ENCODE measurements at places on chromosomes 11 and 22.
A peak's percentile ranks its signal among the peaks of the same experiment; 100 is the strongest.

- no peak for DNase-seq
These were observed 4.4 kb downstream of the AHNAK start for GRCh38 chr11:62542111-62542745.

DNA sequence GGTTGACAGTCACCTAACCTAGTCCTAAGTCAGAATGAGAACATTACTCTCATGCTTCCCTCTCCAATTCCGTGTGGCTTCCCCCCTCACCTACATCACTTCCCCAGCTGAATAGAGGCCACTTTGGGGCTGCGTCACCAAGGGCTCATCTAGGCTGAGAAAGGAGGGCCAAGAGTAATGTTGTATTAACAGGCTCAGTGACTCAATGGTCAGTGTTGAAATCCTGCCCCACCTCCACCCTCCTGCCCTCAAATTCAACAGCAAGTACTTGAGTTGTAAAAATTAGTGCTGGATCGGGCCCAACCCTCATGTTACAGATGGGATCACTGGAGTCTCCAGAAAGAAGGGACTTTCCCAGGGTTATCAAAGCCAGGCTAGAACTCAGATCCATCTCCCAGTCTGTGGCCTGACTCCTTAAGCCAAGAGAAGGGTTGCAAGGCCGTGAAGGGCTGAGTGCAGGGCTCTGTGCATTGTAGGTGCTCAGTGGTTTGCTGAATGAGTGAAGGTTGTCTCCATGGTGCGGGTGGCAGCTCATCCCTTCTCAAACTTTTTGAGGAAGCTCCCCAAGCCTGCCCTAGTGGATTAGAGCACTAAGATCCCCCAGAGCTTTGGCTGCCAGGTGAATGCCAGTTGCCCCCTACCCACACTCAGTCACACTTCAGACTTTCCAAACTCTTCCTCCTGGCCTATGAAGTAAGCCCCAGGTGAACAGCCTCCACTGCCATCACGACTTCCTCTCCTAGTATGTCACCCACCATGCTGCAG is 3.2 kb downstream of the DGAT2 start:
- DNase-seq: peak; percentile 41

GRCh38 chr11:60954421-60954820 is 2.4 kb upstream of the SLC15A3 start:
- no peak for DNase-seq

DNA sequence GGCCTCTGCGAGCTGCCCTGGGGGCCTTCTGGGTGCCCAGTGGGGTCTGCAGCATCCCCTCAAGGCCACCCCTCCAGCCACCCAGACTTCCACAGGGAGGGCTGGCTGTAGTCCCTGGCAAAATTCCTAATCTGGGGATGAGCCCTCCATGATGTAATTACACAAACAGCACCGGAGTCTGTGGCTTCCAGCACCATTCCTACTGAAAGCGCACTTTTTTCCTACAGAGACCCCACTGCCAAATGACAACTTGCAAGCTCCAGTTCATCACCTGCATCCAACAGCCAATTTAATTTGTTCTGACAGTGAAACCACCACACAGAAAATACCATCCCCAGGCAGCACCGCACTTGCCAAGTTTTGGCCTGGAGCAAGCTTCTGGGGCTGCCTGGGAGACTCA is 70.4 kb downstream of the TRMU start:
- no peak for DNase-seq

DNA sequence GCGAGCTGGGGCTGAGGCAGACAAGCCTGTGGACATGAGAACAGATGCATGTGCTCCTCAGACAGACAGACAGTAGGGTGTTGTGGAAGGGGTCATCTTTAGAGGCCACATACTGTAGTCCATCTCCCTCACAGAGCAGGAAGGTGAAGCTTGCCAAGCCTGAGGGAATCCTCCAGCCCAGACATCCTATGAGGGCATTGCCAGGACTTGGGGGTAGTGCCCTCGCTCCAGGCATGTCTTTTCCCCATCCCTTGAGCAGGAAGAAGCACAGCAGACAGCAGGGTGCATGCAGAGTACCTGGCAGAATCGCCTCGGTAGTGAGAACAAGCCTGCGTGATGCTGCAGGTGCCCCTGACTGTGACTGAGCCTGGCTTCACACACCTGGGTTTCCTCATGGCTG is 66.5 kb upstream of the CLDN5 start:
- DNase-seq: no peak

DNA sequence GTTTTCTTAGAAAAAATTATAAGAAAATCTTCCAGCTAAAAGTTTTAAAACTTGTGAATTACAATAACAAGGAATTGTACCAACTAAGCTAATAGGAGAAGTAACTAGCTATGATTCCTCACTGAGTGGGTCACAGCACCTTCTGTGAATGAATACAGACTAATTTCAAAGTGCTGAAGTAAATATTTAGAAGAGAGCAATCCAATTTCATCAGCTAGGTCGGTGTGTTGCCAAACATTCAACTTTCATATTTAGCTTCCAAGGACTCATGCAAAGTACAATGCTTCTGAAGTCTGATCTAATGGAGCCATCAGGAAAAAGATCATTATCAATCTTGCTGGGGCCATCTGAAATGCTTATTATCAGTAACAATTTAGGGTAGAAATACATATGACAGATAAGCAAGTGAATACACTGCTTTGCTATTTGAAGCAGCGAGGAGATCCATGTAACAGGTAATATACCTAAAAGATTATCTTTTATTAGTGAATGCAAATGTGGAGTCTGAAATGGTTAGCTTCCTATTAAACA is 750.6 kb upstream of the CCDC90B start:
- DNase-seq: no peak

- DNase-seq: no peak
These were observed 100.3 kb downstream of the RBFOX2 start for GRCh38 chr22:35928285-35928798.

DNA sequence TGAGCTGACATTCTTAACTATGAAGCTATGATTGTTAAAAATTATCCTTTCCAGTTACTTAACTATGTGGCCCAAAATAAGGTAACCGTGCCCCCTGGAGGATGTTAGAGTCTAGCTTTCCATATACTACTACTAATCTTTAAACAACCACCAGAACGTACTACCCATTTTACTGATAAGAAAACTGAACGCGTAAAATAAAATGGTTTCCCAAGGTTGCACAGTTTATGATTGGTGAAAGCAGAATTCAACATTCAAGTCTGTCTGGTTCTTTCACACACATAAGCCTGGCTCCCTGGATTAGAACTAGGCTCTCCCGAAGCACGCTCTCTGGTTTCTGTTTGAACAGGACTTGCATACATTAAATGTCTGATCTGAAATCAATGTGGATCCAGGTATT is 437.8 kb upstream of the CCDC90B start:
- DNase-seq: peak; percentile 12

DNA sequence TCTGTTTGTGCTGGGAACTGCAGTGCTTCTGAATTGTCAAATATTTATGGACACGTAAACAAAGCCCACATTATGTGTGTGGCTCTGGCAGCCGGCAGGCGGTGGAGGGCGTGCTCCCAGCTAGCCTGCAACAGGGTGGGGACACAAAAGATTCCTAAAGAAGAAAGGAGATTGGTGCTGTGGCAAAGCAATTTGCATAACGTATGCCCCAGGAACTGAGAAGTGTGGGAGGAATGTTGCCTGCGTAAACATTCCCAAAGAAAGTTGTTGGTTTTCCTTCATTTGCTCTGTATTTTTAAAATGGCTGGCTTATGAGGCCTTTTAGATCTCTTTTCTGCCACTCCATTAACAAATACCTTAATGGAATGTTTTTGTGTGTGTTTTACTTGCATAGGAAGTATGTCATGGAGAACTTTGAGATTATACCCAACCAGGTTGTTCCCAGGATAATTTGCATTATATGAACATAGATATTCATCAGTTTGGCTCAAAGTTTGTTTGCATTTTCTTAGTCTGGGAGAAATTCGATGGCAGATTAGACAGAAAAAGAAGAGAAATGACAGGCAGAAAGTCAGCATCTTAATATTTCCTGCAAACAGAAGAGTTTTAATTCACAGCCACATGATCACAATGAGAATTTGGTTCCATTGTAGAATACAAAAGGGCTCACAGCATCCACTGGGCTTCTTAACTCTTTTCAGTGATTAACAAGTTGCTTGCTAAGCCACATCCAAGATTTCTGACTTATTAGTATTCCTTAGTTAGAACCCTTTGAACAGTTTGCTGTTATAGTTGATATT is 41.8 kb upstream of the DLAT start:
- no peak for DNase-seq

DNA sequence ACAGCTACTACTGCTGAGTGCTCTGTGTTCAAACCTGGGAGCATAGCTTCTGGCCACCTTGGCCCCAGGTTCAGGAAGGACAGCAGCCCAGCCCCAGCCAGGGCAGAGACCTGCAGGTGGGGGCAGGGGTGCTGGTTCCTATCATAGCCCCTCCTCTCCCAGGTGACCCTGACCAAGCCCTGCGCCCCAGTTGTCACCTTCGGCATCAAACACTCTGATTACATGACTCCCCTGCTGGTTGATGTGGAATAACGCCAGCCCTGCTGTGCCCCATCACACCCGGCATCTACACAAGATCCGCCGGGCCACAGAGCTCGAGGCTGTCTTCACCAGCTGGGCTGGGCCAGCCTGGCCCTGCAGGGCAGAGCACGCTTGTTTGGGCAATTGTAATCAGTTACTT is 6.9 kb downstream of the SCGB1C1 start:
- no peak for DNase-seq

DNA sequence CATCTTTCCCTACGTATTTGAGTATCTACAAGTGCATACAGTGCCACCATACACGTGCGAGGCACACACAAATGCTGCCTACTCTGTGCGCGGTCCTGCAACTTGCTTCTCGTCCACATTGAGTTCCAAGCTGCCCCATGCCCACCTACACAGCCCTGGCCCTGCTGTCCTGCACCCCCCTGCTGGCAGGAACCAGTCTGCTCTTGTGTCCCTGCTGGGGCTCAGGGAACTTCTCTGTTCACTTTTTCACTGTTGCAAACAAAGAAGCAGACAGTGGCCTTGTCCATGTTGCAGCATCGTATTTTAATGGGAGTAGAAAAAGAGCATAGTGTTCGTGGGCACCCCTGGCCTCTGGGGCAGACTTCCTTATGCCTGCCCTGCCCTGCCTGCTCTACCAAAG is 14.0 kb downstream of the CPT1A start:
- no peak for DNase-seq

DNA sequence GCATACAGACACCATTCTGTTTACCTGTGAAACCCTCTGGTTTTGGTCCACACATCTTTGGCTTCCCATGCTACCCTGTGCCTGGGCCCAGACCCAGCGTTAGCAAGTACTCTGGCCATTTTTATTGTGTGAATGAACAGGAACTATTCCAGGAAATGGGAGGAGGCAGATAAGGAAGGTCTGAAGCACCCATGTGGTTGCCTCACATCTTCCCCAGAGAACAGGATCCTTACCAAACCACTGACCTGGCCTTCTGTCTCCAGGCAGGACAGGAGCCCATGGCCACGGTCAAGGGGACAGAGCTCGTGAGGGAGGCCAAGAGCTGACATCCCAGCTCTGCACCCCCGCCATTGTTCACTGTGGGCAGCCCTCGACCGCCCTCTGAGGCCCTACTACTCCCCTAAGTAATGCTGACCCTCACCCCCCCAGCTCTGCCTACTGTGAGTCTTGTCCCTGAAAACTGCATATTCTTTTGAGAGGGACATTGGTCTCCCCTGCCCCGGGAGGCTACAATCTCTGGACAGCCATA is 97.7 kb upstream of the TP53I11 start:
- peak; percentile 50 for DNase-seq

- DNase-seq: no peak
These were observed 65.4 kb downstream of the TIMP3 start for GRCh38 chr22:32866953-32867352.

- no peak for DNase-seq
These were observed 15.9 kb upstream of the EI24 start for GRCh38 chr11:125553357-125553756.

DNA sequence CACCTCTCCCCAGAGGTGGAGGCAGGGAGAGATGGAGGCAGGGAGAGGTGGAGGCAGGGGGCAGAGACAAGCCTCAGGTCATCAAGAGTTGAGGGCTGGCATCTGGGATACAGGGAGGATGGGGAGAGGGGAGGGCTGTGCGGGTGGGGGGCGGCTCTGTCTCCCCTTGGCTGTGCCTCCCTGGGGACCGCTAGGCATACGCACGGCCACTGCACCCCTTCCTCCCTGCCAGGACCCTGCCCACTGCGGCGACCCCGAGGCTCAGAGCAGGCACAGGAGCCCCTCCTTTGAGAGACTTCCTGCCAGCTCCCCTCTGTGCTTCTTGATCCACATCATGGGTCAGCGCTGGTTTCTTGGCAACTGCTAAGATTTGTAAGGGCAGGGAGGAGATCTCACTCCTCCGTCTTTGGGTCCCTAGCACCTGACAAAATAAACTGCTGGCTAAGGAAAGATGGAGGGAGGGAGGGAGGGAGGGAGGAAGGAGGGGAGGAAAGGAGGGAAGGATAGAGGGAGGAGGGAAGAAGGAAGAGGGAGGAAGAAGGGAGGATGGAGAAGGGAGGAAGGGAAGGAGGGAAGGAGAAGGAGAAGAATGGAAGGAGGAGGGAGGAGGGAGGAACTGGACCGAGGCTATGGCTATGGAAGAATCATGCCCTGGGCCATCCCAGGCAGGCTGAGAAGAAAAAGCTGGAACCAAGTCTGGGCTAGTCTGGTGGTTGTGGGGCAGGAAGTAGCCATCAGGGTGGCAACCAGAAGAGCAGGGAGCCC is 18.5 kb downstream of the PRR33 start:
- peak; percentile 40 for DNase-seq

DNA sequence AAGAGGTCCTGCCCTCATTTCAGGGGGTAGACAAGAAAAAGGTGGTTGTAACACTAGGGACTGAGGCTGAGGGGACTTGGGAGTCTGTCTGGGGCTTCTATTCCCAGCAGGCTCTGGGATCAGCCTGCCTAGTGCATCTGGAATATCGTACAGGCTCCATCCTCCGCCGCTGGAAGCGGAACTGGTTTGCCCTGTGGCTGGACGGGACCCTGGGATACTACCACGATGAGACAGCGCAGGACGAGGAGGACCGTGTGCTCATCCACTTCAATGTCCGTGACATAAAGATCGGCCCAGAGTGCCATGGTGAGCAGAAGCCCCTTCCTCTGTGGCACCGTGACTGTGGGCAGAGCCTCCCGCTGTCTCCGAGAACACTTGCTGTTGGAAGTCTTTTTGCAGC is 4.0 kb downstream of the PLEKHB1 start:
- DNase-seq: no peak

Measured in NCI-H226 (cell line).